ENCODE measurements at places on chromosomes 16 and 17. TPM values are rescaled to one million over a fixed set of nuclear protein-coding genes. Genes with fewer than 3 reads are reported as not detected.
A peak's percentile ranks its signal among the peaks of the same experiment; 100 is the strongest.

DNA sequence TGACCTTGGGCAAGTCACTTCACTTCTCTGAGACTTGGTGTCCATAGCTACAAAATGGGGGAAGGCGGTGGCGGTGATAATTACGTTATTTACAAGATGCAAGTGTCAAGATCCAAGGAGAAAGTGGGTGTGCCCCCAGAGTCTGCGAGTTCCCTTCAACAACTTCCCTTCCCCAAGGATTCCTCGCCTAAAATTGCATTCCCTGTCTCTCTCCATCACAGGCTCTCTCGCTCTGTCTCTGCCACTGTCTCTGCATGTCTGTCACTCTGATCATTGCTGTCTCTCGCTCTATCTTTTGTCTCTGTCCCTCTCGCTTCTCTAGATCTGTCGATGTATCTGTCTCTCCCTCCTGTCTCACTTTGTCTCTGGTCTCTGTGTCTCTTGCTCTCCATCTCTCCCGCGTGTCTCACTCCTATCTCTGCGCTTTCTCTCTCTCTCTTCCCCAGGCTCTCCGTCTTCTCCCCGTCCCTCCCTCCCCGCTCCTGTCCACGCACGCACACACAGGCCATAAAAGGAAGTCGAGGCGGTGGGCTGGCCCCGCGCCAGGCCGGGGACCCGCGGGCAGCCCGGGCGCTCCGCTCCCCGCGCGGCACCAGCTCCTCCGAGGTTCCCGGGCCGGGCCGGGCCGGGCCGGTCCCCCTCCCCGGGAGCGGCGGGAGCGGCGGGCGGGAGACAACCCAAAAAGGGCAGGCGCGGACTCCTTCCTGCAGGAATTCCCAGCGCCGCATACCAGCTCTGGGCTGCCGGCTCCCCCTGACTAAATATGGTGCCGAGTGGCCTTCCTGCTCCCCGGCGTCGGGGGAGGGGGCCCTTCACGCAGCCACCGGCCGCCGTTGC lies 1.1 kb upstream of the MYH11 start:
- H3K27me3 ChIP-seq, result no peaks in the 10 kb centered on the region
- peak overlapping the region; percentile 69 for H3K27ac ChIP-seq
- H3K36me3 ChIP-seq, result no peaks in the 10 kb centered on the region
- peak overlapping the region; percentile 36 for H3K4me3 ChIP-seq
- no peak for DNase-seq

- H3K4me1 ChIP-seq, result peaks cover 42% of the 10 kb centered on the region
- no peak overlapping the region for H3K4me3 ChIP-seq
- no peak overlapping the region for H3K27ac ChIP-seq
- no peaks in the 10 kb centered on the region for H3K27me3 ChIP-seq
- H3K36me3 ChIP-seq, result no peaks in the 10 kb centered on the region
Observed at GRCh38 chr16:17448640-17449638, 21.8 kb downstream of the XYLT1 start.

GRCh38 chr17:38428643-38429371 lies 543 bp downstream of the ARHGAP23 start:
- H3K4me1 ChIP-seq, result peaks cover 59% of the 10 kb centered on the region
- peak overlapping the region; percentile 77 for H3K4me3 ChIP-seq
- no peaks in the 10 kb centered on the region for H3K27me3 ChIP-seq
- DNase-seq, result no peak
- peak overlapping the region; percentile 92 for H3K27ac ChIP-seq

- no peaks in the 10 kb centered on the region for H3K36me3 ChIP-seq
- DNase-seq, result no peak
- H3K27me3 ChIP-seq, result no peaks in the 10 kb centered on the region
- no peaks in the 10 kb centered on the region for H3K4me1 ChIP-seq
- no peak overlapping the region for H3K4me3 ChIP-seq
- no peak overlapping the region for H3K27ac ChIP-seq
Observed at GRCh38 chr16:47732122-47732521, 271.0 kb downstream of the PHKB start.

DNA sequence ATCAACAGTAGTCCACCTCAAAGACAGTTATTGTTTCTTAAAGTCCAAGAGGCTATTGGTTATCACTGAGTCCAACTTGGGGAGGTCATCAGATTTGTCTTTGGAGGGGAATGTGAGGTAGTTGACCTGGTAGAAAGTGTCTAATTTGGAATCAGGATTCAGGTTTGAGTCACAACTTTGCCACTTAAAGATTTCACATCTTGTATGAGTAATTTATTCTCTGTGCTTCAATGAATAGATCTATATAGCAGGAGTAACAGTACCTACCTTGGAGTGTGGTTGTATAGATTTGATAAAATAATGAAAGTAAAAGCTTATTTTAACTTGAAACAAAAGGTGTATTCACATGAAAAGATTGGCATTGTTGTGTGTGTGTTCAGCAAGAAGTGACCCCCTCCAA lies 119.3 kb upstream of the TBX2 start:
- H3K4me1 ChIP-seq, result no peaks in the 10 kb centered on the region
- no peak overlapping the region for H3K4me3 ChIP-seq

GRCh38 chr17:77363821-77364361 lies 223.1 kb downstream of the SEC14L1 start:
- DNase-seq, result no peak
- H3K4me1 ChIP-seq, result peaks cover 54% of the 10 kb centered on the region
- H3K27ac ChIP-seq, result peak overlapping the region; percentile 93
- H3K27me3 ChIP-seq, result no peaks in the 10 kb centered on the region
- H3K36me3 ChIP-seq, result no peaks in the 10 kb centered on the region

DNA sequence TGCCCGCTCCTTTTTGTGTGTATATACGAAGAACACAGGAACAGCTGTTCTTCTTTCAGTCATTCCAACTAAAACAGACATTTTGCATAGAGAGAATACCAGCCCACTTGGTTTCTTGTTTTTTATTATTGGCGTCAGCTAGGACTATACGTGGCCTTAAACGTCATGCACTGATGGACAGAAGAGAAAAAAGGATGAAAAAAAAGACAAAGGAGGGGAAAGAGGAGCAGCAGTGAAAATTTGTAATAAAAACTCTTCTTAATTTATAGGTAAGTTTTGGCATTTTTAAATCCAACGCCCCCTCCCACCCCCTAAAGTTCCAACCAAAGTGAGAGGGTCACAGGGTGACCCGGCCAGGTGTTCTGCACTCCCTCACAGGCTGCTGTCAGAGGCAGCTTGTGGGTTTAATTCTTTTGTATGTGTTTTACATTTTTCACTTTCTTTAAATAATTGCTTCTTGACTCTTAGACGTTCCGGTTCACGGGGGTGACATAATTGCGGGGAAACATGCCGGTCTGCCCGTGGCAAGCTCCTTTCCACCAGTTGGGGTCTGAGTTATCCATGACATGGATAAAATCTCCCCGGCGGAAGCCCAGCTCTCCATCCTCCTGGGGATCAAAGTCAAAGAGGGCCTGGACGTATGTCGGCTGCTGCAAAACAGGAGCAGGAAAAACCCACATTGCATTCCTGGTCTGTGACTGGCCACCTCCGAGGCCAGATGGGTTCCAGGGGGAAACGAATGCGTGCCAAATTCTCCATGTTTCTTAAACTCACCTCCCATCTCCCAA lies 30.9 kb upstream of the SLC25A19 start:
- H3K27me3 ChIP-seq, result no peaks in the 10 kb centered on the region
- H3K4me3 ChIP-seq, result no peak overlapping the region
- no peak for DNase-seq
- no peaks in the 10 kb centered on the region for H3K4me1 ChIP-seq
- H3K36me3 ChIP-seq, result no peaks in the 10 kb centered on the region
- H3K27ac ChIP-seq, result no peak overlapping the region

GRCh38 chr17:35731239-35731916 lies at the start of gene RASL10B:
RASL10B (plus strand) TSS chr17:35731639; CDS start chr17:35735185, 3,546 bp downstream.
- H3K27ac ChIP-seq, result peak within 1 kb of the TSS; percentile 44
- H3K36me3 ChIP-seq, result no peaks in the 10 kb centered on the region
- H3K27me3 ChIP-seq, result no peaks in the 10 kb centered on the region
- H3K4me3 ChIP-seq, result peak within 1 kb of the TSS; percentile 62
- peaks cover 35% of the 10 kb centered on the region for H3K4me1 ChIP-seq
- DNase-seq, result no peak

HAGH gene
- total RNA-seq, result 71.5 TPM

- no peaks in the 10 kb centered on the region for H3K36me3 ChIP-seq
- no peaks in the 10 kb centered on the region for H3K27me3 ChIP-seq
- DNase-seq, result no peak
- no peak overlapping the region for H3K27ac ChIP-seq
Observed at GRCh38 chr17:50611634-50612033, 23.0 kb upstream of the ABCC3 start.

DNA sequence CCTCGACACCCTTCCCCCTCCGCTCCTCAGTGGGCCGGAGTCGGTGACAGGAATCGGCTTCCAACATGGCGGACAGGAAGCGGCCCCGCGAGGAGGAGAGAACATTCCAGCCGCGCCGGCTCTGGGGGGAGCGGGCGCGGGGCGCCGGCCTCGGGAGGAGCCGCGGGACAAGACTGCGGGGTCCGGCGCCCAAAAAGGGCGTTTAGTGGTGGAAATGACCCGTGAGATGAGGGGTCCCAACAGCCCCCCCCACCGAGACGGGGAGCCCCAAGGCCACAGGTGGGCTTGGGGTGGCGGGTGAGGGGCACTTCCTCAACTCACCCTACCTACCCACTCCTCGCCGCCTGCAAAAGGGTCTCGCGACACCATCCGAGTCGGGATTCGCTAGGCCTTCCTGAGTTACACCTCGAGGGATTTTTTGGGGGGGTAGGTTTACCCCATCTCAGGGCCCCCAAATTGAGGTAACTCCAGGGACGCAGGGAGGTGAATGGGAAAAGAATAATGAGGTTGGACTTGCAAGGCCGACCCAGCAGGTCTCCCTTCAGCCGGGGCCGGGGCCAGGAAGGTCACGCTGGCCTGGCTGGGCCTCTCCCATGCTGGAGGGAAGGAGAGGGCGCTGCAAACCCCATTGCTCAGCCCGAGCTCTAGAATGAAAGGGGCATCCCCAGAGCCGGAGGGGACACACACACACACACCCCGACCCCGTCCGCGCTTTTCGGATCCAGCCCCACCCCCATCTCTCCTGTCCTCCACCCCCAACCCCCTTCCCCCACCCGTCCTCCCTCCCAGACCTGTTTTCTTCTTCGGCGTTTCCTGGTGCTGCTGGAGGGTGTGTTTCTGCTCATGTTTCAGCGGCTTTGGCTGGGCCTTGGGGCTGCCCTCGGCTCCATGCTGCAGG lies 707 bp downstream of the NUFIP2 start:
- H3K27ac ChIP-seq, result peak overlapping the region; percentile 100
- peaks cover 46% of the 10 kb centered on the region for H3K4me1 ChIP-seq
- H3K27me3 ChIP-seq, result no peaks in the 10 kb centered on the region

TCAP gene
- 0.49 TPM for total RNA-seq

PSMC3IP gene
- total RNA-seq, result 0.98 TPM

SERPINF2 gene
- 23.8 TPM for total RNA-seq

TM4SF5 gene
- not detected for total RNA-seq

- no peak overlapping the region for H3K4me3 ChIP-seq
- H3K27me3 ChIP-seq, result no peaks in the 10 kb centered on the region
- H3K27ac ChIP-seq, result no peak overlapping the region
Observed at GRCh38 chr17:70906808-70907207, 737.5 kb downstream of the KCNJ2 start.

Measured in vagina (tissue), 2 donors.